T-helper 17 cell (primary cell): ENCODE measurements at places on chromosomes 2 and 18. TPM values are rescaled to one million over a fixed set of nuclear protein-coding genes. Genes with fewer than 3 reads are reported as not detected.

The LCT gene
- 0.10 TPM for total RNA-seq

The HOXD10 gene
- total RNA-seq: not detected

The FASTKD2 gene
- 21.0 TPM for total RNA-seq

The KIF1A gene
- 0.18 TPM for total RNA-seq

The GGCX gene
- total RNA-seq: 15.6 TPM

The GCKR gene
- not detected for total RNA-seq

The WDR35 gene
- total RNA-seq: 5.6 TPM

The CMPK2 gene
- total RNA-seq: 5.3 TPM

The CYRIA gene
- 0.68 TPM for total RNA-seq

The YES1 gene
- total RNA-seq: 6.9 TPM

The ALK gene
- total RNA-seq: not detected

The C2orf78 gene
- total RNA-seq: not detected

The PLA2R1 gene
- not detected for total RNA-seq

The SPC25 gene
- total RNA-seq: not detected

The ALLC gene
- not detected for total RNA-seq

The TSPYL6 gene
- total RNA-seq: not detected

The KCNG2 gene
- not detected for total RNA-seq

The LBX2 gene
- total RNA-seq: 0.26 TPM

The PID1 gene
- total RNA-seq: 0.60 TPM

The BUB1 gene
- 3.2 TPM for total RNA-seq

The PECR gene
- 16.9 TPM for total RNA-seq

The STARD6 gene
- total RNA-seq: not detected

The KIF3C gene
- total RNA-seq: 2.6 TPM

The RAB6C gene
- total RNA-seq: not detected

The DYNAP gene
- total RNA-seq: not detected

The BMP10 gene
- total RNA-seq: not detected

The TMEM169 gene
- total RNA-seq: 2.2 TPM

The TTC21B gene
- 25.0 TPM for total RNA-seq

The FMNL2 gene
- total RNA-seq: 0.34 TPM

The CGREF1 gene
- not detected for total RNA-seq

The DUSP19 gene
- 0.60 TPM for total RNA-seq

The SIX3 gene
- not detected for total RNA-seq

The CXCR1 gene
- total RNA-seq: not detected
